SW 1271 (cell line): ENCODE measurements at places on chromosomes 13 and 19.

DNA sequence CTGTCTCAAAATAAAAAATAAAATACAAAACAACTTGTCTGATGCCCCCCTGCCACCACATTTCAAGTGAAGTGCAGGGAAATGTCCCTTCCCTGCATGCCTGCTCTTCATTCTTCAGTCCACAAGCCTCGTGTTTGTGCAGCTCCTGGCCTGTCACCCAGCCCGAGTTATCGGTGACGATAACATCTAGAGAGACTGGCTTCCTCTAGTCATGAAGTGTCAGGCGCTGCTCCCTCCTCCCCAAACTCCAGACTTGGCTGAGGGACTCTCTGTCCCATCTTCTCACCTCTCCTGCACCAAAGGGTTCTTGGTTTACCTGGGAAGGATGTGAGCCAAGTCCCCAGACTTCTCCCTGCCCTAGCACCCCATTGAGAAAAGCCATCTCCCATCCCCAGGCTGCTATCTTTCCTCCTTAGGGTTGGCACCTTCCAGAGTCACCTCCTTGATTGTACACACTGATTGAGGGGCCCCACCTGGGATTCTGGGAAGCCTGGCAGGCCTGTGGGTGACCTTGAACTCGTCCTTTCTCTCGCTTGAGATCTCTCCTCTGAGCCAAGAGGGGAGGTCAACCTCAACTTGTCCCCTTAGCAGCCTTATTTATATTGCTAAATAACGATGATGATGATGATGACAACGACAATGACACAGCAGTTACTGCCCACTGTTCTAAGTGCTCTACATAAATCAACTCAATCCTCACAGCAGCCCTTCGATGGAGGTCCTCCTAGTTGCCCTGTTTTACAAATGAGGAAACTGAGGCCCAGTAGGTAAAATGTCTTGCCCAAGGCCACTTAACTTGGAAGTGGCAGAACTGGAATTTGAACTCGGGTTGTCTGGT is 13.1 kb upstream of the PLAUR start:
- no peak for DNase-seq

DNA sequence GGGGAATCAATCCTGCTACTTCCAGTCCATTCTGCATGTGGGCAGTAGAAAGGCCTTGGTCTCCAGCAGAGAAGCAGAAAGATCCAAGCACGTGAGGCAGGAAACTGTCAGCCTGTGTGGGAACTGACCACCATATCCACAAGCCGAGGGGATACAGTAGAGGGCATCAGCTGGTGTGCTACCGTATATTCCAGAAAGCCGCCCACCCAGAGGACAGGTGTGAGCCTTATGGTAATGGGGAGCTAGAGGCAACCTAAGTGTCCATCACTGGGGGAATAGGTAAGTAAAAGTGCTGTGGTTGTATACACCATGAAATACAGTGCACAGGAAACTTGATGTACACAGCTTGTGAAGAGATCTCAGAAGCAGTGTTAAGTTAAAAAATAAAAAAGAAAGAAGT is 2.8 kb upstream of the IFNL1 start:
- DNase-seq, result no peak

DNA sequence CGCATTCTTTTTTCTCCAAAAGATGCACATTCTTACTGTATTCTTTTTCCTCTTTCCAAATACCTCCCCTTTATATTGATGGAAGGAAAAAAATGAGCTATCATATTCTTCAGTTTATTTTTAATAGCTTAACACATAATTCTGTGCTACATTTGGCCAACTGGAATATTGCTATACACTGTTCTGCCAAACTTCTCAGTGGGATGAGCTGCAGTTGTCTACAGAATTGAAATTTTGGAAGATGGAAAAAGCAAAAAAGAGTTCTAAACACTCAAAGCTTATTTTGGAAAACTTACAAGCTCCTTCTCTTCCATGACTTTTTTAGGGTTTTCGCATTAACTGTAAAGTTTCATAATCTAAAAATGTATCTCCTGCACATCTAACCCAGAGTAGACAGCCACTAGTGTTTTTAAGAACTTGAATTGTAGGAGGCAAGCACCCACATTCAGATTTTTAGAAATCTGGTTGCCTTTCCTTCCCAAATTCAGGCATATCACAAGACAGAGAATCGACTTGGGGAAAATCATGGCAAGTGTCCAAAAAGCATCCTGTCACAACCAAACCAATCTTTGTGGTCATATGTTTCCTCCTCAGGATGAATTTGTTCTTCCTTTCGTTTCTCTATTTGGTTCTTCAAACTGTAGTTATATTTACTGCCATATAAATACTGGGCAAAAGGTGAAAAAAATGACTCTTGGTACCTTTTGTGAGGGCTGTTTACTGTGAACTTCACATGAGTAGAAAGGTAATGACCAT is 111.4 kb upstream of the FRY start:
- DNase-seq, result no peak

GRCh38 chr13:46607768-46608564 is 55.0 kb downstream of the LRCH1 start:
- DNase-seq, result no peak

GRCh38 chr13:65656740-65657329 is 1573.3 kb downstream of the PCDH9 start:
- no peak for DNase-seq

DNA sequence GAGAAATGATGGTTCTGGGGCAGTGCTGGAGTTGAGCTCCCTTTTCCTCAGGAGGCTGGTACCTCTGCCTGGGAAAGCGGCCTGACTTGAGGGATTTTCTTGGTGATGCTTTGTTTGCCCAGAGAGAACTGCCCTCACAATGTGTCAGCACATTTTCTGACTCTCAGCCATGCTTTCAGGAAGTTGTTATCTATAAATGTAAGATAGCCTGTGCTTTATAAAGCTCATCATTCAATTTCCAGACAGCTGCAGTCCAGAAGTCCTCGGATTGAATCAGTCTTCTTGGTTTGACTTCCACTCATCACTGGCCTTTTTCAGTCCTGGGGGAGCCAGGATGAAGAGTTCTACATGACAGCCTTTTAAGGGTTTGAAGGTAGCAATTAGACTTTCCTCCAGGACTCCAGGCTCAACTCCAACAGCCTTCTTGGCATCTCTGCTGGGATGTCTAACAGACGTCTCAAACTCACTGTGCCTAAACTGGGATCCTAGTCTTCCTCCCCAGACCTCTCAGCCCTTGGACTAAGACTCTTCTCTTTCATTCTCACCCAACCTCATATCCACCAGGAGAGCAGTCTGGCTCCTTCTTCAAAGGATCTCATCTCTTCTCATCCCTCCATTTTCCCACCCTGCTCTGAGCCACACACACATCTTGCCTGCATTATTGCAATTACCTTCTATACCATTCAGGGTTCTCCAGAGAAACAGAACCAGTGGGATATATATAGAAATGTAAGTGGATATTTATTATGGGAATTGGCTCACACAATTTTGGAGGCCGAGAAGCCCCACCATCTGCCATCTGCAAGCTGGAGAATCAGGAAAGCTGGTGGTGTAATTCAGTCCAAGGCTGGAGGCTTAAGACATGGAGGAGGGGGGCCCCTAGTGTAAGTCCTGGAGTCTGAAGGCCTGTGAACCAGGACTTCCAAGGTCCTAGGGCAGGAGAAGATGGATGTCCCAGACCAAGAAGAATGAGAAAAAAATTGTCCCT is 13.1 kb downstream of the ERICH6B start:
- DNase-seq, result no peak
